ENCODE measurements at places on chromosomes 11 and 22. TPM values are rescaled to one million over a fixed set of nuclear protein-coding genes. Genes with fewer than 3 reads are reported as not detected.

The C11orf65 gene
- not detected for total RNA-seq

The OR52E8 gene
- not detected for total RNA-seq

The HBB gene
- 257 TPM for total RNA-seq

The TMX2 gene
- total RNA-seq: 57.2 TPM

The OR4D5 gene
- total RNA-seq: not detected

The TRPC6 gene
- 2.7 TPM for total RNA-seq
